Effector memory CD4-positive, alpha-beta T cell (primary cell): ENCODE measurements at places on chromosomes 1 and 21.

DNA sequence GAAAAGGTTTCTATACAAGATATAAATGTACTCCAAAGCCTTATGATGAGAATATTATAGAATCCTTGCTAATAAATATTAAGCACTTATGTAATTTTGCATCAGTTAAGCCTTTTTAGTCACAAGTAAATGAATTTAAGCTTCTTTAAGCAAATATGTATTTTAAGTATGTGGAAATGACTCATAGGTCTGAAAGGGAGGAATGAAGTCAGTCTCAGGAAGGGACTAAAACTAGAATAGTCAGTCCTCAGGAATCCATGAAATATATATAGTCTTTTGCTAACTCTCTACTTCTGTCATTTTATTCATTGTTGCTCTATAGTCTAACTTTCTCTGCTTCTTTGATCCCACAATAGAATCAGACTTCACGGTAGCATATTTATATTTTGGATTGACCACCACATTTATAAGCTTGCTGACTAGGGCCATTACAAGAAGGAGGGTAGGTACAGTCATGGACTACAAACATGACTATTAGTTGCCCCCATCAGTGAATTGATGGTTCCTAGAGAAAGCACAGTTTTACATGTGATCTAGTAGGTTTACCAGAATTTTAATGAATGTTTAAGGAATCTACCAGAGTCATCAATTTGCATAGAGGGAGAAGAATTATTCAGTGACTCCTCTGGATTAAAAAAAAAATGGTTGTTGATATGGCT, 20.2 kb upstream of the RABGGTB start:
- no peak for DNase-seq

DNA sequence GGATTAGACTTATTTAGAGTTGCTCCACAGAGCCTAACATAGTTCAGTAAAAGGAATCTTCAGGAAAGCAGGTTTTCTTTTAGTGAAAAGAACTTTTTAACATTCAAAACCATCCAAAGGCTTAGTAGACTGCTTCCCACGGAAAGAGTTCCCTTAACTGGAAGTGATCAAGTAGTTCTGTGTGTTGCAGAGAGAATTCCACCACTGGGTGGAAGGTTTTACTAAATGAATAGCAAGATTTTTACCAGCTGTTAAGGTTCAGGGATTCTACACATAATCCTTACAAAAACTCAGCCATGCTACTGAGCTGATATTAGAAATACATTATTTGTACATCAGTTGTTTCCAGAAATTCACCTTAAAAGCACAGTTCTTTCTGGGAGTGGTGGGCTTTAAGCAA, 119.7 kb downstream of the GDAP2 start:
- no peak for DNase-seq

- DNase-seq, result no peak
Measured at GRCh38 chr1:178397678-178398077, 99.1 kb downstream of the CLEC20A start.

- DNase-seq, result no peak
Measured at GRCh38 chr1:165369255-165369848, 12.8 kb upstream of the LMX1A start.

DNA sequence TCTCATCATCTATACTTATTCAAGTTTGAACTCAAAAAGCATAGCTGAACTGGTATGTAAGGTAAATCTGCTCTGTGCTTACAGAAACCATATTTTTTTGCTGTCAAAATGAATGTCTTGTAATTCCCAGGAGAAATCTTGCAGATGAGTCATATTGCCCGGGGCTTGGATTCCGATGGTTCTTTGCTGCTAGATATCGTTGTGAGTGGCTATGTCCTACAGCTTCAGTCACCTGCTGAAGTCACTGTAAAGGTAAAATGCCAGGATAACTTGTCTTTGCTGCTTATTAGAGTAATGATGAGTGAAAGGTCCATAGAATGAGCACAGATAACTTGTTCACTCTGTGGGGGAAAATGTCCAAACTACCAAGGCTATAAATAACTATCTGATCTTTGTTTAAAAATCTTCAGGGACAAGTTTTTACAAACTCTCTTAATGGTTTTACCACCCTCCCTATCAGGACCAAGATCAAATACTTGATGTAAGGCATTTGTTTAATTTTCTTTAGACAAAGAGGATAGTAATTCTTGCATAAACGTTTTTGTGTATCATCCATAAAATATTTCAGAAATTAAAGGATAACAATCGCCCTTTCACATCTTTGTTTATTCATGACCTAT, 222.3 kb downstream of the TPR start:
- DNase-seq, result no peak

- DNase-seq, result no peak
Measured at GRCh38 chr1:205748403-205749233, 1.4 kb downstream of the NUCKS1 start.
